K562 (cell line): ENCODE measurements at places on chromosomes 16 and 17. TPM values are rescaled to one million over a fixed set of nuclear protein-coding genes. Genes with fewer than 3 reads are reported as not detected.

DNA sequence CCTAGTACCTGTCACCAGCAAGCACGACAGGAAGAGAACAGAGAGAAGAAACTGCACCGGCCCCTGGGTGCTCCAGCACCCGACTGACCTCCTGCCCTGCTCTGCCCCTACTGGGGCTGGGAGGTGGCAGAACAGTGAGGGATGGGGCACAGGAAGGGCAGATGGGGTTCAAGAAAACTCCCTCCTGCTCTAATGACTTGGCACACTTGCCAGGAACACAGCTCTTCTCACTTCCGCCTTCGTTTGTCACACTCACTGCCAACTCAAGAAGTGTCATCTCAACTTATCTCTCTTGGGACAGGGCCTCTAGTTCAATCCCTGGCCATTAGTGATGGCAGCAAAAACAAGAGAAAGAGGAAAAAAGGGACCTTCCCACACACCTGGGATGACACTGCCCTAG is 42.7 kb upstream of the ICAM2 start:
- H3K27me3 ChIP-seq = no peaks in the 10 kb centered on the region
- no peak for DNase-seq
- no peak overlapping the region for H3K4me3 ChIP-seq
- peaks cover 4% of the 10 kb centered on the region; the same call in 1 of the 2 replicates for H3K4me1 ChIP-seq
- H3K36me3 ChIP-seq = peaks cover 9% of the 10 kb centered on the region; the same call in 2 of the 3 replicates
- H3K27ac ChIP-seq = no peak overlapping the region

- H3K27ac ChIP-seq = no peak overlapping the region
- peaks cover 11% of the 10 kb centered on the region; the same call in 2 of the 3 replicates for H3K36me3 ChIP-seq
- no peak for DNase-seq
- H3K27me3 ChIP-seq = no peaks in the 10 kb centered on the region
Measured at GRCh38 chr17:4706121-4706520, 2.2 kb upstream of the PELP1 start.

DNA sequence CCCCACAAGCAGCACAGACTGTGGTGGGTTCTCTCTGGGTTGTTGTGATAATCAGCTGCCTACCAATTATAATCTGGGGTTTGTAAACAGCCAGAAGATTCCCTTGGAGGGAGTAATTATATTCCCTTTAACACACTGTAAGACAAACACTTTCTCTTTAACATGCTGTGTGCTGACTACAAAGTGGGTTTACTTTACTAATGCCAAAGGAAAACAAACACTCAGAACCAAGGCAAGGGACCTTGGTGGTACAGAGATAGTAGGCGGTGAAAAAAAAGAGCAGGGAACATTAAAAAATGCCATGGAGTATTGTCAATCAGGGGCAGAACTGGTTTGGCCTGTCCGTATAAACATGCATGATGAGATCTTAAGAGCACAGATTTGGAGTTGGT is 3.0 kb upstream of the VAT1L start:
- no peak overlapping the region for H3K4me3 ChIP-seq
- no peak for DNase-seq

DNA sequence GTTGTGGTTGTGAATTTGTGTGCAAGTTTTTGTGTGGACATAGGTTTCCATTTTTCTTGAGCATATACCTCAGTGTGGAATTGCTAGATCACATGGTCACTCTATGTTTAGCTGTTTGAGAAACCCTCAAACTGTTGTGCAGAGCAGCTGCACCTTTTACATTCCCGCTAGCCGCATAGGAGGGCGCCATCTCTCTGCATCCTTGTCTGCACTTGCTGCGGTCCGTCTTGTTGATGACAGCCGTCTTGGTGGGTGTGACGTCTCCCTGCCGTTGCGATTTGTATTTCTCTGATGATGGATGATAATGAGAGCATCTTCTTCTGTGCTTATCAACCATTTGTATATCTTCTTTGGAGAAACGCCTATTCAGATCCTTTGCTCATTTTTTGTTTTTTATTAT is 25.1 kb upstream of the IL17C start:
- H3K27ac ChIP-seq = no peak overlapping the region
- H3K4me3 ChIP-seq = no peak overlapping the region
- peaks cover 87% of the 10 kb centered on the region for H3K36me3 ChIP-seq

DNA sequence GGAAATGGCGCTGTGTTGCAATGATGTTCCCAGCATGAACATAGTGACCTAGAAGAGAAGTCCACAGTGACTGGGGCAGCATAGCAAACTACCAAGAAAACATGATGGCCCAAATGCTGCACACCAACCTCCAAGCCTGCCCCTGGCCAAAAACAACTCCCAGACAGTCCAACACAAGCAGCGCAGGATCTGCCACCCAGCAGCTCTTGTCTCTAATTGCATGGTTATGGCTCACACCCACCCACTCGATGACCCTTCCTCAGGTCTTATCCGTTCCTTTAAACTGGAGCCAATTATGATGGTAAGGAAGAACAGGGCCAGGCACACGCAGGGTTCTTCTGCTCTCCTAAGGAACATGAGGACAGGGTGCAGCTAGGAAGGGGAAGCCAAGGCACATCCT is 2.9 kb downstream of the MRPL27 start:
- no peak for DNase-seq
- H3K27ac ChIP-seq = no peak overlapping the region
- no peak overlapping the region for H3K4me3 ChIP-seq
- peaks cover 71% of the 10 kb centered on the region for H3K36me3 ChIP-seq
- peaks cover 5% of the 10 kb centered on the region; the same call in 1 of the 2 replicates for H3K4me1 ChIP-seq

DNA sequence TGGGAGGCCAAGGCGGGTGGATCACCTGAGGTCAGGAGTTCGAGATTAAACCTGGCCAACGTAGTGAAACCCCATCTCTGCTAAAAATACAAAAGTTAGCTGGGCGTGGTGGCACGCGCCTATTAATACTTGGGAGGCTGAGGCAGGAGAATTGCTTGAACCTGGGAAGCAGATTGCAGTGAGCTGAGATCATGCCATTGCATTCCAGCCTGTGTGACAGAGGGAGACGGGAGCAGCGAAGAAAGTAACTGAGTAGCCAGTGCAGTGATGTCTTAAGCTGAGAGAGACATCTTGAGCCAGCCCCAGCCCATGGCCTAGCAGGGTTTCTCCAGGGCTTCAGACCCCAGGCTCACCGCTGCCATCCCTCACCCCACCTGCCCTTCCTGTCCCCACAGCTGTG is 9.8 kb upstream of the SMIM5 start:
- no peak overlapping the region for H3K4me3 ChIP-seq
- no peak overlapping the region for H3K27ac ChIP-seq
- no peaks in the 10 kb centered on the region for H3K36me3 ChIP-seq
- H3K4me1 ChIP-seq = peaks cover 77% of the 10 kb centered on the region
- no peak for DNase-seq
- peaks cover 41% of the 10 kb centered on the region for H3K27me3 ChIP-seq

GRCh38 chr17:9044772-9045463 is 23.6 kb downstream of the NTN1 start:
- H3K4me1 ChIP-seq = no peaks in the 10 kb centered on the region
- H3K36me3 ChIP-seq = no peaks in the 10 kb centered on the region
- DNase-seq = no peak
- H3K4me3 ChIP-seq = no peak overlapping the region

DNA sequence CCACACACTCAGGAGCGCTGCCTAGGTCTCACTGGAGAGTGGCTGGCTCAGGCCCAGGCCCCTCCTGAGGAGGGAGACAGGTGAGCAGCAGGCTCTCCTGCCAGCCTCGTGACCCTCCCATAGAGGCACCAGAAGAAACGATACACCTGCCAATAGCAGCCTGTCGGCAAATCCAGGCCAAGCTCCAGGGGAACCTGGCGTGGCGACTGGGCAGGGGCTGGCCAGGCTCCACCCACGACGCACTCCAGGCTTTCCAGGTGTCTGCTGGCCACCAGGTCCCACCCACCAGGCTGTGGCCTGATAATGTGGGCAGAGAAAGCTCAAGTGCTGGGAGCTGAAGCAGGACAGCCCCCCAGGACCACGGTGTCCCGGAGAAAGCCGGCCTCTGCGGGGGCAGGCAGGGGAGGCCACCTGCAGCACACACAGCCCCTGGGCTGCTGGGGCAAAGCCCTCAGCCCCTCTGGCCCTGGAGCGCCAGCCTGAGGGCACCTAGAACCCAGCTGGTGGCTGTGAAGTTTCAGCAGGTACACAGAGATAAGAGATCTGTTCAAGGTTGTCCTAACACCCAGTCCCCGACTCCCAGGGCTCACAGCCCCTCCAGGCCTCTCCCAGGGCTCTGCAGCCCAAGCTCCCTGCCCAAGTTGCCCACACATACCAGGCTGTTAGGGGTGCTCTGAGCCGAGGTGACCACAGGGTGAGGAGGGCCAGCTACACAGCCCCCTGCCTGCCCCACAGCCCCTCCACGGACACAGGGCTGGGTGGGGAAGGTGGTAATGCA is 2.4 kb downstream of the PGAP6 start:
- no peak for DNase-seq
- no peak overlapping the region for H3K27ac ChIP-seq
- no peaks in the 10 kb centered on the region for H3K27me3 ChIP-seq
- H3K4me3 ChIP-seq = no peak overlapping the region
- peaks cover 60% of the 10 kb centered on the region for H3K4me1 ChIP-seq
- H3K36me3 ChIP-seq = peaks cover 31% of the 10 kb centered on the region; the same call in 2 of the 3 replicates

GRCh38 chr16:68265078-68265920 is 973 bp downstream of the SLC7A6 start:
- DNase-seq = peak; percentile 83
- H3K4me1 ChIP-seq = peaks cover 20% of the 10 kb centered on the region
- H3K27me3 ChIP-seq = no peaks in the 10 kb centered on the region
- H3K27ac ChIP-seq = peak overlapping the region; percentile 95
- peak overlapping the region; percentile 97 for H3K4me3 ChIP-seq
- peaks cover 27% of the 10 kb centered on the region for H3K36me3 ChIP-seq

- H3K27me3 ChIP-seq = peaks cover 7% of the 10 kb centered on the region; the same call in 1 of the 3 replicates
- no peak for DNase-seq
Measured at GRCh38 chr16:5377280-5377898, 279.8 kb upstream of the EEF2KMT start.

DNA sequence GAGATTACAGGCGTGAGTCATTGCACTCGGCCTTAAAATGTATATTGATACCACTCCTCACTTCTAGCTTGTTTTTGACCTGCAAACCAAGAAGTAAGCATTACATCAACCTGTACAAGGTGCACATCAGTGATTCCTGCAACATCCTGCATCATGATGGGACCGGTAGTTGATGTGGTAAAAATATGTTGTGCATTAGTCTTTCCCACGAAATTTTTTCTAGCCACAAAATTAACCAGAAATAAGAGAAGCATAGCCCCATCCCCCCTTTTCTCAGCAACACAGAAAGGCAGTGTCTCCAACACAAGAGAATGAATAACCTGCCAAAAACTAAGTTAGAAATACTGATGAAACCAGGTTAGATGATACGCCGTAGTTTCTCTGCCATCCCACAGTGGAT is 21.1 kb upstream of the NSMCE1 start:
- peaks cover 2% of the 10 kb centered on the region; the same call in 1 of the 3 replicates for H3K4me1 ChIP-seq
- H3K36me3 ChIP-seq = no peaks in the 10 kb centered on the region
- no peak overlapping the region for H3K4me3 ChIP-seq

GRCh38 chr16:47461598-47462266 is 601 bp downstream of the PHKB start:
- H3K27ac ChIP-seq = peak overlapping the region; percentile 99
- H3K27me3 ChIP-seq = no peaks in the 10 kb centered on the region
- H3K36me3 ChIP-seq = peaks cover 37% of the 10 kb centered on the region; the same call in 2 of the 3 replicates
- H3K4me3 ChIP-seq = peak overlapping the region; percentile 56
- H3K4me1 ChIP-seq = peaks cover 26% of the 10 kb centered on the region

DNA sequence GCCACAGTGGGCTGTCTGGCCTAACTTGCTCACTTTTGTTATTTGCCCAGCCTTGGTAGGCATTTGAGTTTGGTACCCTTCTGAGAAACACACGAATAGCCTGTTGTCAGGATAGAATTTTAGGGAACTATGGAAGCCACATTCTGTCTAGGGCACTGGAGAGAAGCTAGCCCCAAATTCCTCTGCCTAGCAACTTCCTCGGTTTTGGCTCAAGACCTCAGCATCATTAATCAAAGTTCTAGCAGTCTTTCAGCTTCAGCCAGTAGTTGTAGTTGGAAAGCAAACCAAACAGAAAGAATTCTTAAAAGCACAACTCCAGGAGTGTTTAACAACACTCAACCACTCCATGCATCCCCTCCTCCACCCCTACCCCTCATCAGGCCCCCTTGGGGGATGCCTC is 572.1 kb upstream of the PSMD7 start:
- H3K27ac ChIP-seq = no peak overlapping the region
- H3K36me3 ChIP-seq = no peaks in the 10 kb centered on the region
- H3K4me3 ChIP-seq = no peak overlapping the region
- DNase-seq = no peak
- no peaks in the 10 kb centered on the region; the same call in 2 of the 3 replicates for H3K27me3 ChIP-seq
- no peaks in the 10 kb centered on the region for H3K4me1 ChIP-seq

The KRT15 gene
- polyA plus RNA-seq = 0.56 and 2.0 TPM in 2 replicates

The ZNF19 gene
- polyA plus RNA-seq = 0.58 and 1.2 TPM in 2 replicates

The CDR2 gene
- 21.7 and 23.0 TPM in 2 replicates for polyA plus RNA-seq

The HAP1 gene
- not detected in 2 replicates for polyA plus RNA-seq

The PRDM7 gene
- not detected in 2 replicates for polyA plus RNA-seq

The SLC12A3 gene
- not detected in 2 replicates for polyA plus RNA-seq

The SNX11 gene
- 15.4 and 19.2 TPM in 2 replicates for polyA plus RNA-seq
